ENCODE measurements at places on chromosomes 16 and 17. TPM values are rescaled to one million over a fixed set of nuclear protein-coding genes. Genes with fewer than 3 reads are reported as not detected.
A peak's percentile ranks its signal among the peaks of the same experiment; 100 is the strongest.

DNA sequence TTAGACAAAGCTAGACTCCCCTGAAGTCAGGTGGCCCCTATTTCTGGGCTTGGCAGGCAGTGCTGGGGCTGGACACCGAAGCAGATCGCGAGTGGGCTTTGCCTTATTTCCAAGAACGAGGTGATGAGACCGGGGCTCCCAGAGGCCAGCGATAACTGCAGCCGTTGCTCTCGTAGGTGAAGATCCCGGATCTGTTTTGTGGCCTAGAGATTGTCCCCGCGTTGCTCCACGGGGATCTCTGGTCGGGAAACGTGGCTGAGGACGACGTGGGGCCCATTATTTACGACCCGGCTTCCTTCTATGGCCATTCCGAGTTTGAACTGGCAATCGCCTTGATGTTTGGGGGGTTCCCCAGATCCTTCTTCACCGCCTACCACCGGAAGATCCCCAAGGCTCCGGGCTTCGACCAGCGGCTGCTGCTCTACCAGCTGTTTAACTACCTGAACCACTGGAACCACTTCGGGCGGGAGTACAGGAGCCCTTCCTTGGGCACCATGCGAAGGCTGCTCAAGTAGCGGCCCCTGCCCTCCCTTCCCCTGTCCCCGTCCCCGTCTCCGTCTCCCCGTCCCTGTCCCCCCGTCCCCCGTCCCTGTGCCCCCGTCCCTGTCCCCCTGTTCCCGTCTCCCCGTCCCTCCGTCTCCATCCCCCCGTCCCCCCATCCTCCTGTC lies 1.5 kb upstream of the TBCD start:
- no peak for DNase-seq

The ANKRD40CL gene
- total RNA-seq: not detected

- no peak for DNase-seq
Measured at GRCh38 chr16:366476-366875, 3.9 kb downstream of the MRPL28 start.

The CCDC78 gene
- 2.4 TPM for total RNA-seq

- no peak for DNase-seq
Measured at GRCh38 chr17:66942451-66943264, 21.8 kb upstream of the CACNG4 start.

GRCh38 chr17:50297407-50297865 lies 23.2 kb downstream of the TMEM92 start:
- DNase-seq: peak; percentile 86

The CDRT15L2 gene
- not detected for total RNA-seq

GRCh38 chr16:80674884-80675283 lies 129.5 kb downstream of the CDYL2 start:
- DNase-seq: no peak

The C16orf86 gene
- 6.8 TPM for total RNA-seq

- DNase-seq: no peak
Measured at GRCh38 chr17:4518901-4519300, 20.2 kb downstream of the SPNS2 start.

- DNase-seq: no peak
Measured at GRCh38 chr17:34383216-34383615, 20.2 kb upstream of the CCL1 start.

DNA sequence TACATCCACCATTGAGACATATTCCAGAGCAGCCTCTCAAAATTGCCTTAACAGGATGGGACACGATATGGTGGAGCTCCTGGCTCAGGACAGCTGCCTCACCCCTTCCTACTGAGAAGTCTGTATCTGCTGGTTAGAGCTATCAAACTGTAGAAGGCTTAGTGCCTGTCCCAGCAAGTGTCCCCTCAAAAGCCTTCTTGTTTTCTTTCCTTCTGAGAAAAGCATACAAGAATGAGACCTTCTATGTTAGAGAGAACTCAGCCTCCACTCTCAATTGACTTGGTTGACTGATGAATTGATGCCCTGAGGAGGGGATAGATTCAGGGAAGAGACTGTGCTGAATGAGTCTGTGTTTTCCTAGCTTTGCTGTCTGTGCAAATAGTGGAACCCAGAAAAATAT lies 2020.9 kb downstream of the TP53TG3F start:
- DNase-seq: no peak

Data from suprapubic skin (tissue), 4 donors.